ENCODE measurements at places on chromosomes 2 and 18. TPM values are rescaled to one million over a fixed set of nuclear protein-coding genes. Genes with fewer than 3 reads are reported as not detected.

GRCh38 chr2:54081574-54081973 is 33.8 kb upstream of the ACYP2 start:
- H3K4me1 ChIP-seq = no peaks in the 10 kb centered on the region
- H3K27ac ChIP-seq = no peak overlapping the region
- H3K4me3 ChIP-seq = no peak overlapping the region

DNA sequence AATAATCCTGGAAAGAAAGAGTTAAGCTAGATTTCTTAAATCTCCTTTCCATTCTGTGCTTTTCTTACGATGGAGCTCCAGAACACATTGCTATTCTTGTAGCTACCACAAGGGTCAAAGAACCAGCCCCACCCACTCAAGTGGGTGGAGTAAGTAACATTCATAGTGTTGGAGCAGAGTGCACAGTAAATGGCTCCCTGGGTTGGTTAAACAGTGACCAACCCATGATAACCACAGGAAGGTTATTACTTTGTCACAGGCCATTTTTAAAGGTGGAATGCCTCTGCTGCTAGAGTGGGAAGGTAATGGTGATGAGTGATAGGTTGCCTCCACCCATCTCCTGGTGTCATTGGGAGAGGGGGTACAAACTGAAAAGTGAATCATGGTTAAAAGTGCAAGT is 13.9 kb downstream of the ARPC2 start:
- H3K27ac ChIP-seq = no peak overlapping the region
- DNase-seq = peak; percentile 47
- no peaks in the 10 kb centered on the region for H3K27me3 ChIP-seq
- no peak overlapping the region for H3K4me3 ChIP-seq
- H3K36me3 ChIP-seq = peaks cover 15% of the 10 kb centered on the region

DNA sequence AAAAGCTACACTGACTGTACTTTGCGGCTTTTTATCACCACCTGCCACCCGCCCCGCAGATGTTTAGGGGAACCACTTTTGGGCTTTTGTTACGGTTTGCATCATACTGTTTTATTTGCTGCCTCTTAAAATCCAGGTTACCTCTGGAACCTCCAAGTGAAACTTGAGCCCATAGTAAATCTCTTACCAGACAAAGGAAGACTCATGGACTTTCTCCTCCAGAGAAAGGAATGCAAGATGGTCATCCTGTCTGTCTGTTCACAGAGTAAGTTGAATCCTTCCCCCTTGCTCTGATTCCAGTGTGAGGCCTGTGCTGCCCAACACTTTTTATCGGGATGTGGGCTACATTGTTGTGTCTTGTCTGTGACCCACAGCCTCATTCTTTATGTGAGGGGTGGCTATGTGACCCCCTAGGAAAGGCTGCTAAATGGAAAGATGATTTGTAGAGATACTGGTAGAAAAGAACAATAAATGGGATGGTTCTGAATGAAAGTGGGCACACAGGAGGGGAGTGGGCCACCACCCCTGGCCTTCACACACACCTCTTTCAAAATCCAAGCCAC is 23.3 kb downstream of the RMC1 start:
- no peaks in the 10 kb centered on the region for H3K27me3 ChIP-seq
- no peak overlapping the region for H3K4me3 ChIP-seq
- DNase-seq = no peak

DNA sequence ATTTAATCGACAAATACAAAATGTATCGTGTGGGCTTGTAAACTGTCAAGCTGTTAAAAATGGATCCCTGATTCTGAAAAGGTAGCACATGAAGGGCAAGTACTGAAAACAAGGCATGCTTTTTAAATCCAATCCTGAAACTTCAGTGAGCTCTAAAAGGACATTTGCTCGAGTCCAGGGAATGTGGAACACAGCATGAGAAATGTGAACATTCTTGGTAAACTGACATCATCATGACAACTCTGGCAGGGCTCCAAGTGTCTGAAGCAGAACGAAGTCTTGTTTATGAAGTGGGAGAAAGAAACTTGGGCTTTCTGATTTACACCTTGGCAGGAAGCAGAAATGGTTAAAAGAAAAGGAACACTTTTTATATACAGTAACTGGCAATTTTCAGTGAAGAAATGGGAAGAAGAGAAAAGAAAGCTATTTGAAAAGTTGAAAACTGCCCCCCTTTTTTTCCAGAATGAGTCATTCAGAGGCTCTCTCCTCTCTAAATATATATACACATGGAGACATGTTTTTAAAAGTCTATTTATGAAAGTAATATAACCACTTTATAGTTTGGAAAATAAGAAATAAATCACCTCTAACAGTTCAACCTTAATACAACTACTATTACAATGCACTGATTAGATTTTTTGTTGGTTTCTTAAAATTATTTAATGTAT is 120.8 kb downstream of the GAREM1 start:
- no peaks in the 10 kb centered on the region for H3K36me3 ChIP-seq
- H3K27me3 ChIP-seq = no peaks in the 10 kb centered on the region
- peak overlapping the region; percentile 71 for H3K27ac ChIP-seq
- no peak overlapping the region for H3K4me3 ChIP-seq
- no peaks in the 10 kb centered on the region for H3K4me1 ChIP-seq

DNA sequence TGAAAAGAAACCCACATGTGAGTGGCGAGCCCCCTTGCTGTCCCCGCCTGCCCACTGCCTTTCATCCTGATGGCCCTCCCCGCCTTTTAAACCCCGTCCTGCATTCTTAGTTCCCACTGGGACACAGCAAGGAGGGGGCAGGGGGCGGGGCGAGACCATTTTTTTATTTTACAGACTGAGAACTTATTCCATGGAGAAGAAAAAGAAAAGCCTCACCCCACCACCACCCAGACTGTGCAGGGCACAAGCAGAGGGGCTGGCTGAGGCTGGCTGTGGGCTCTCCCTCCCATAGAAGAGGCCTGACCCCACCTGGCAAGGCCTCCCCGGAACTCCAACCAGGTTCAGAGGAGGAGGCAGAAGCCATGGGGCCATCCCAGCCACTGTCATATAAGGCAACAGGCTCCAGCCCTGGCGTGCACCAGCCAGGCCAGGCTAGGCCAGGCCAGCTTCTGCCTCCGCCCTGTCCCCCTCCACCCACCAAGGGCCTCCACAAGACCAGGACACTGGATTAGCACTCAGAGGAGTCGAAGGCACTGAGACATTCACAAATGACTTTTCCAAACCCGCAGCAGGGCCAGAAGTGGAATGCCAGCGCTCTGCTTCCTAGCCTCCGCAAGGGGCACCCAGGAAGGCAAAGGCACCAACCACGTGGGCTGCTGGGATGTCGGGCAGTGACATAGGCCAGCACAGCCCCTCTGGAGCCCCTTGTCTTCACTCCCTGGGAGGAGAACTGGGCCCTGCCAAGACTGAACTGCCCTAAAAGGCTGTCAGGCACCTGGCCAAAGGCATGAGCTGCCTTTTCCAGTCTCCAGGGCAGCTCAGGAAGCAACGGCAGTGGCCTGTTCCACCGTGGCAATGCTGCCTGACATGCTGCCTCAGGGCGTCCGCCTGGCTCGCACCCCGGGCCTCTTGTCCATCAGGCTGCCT is 37.5 kb upstream of the SEMA4C start:
- no peak overlapping the region for H3K4me3 ChIP-seq
- peaks cover 12% of the 10 kb centered on the region for H3K4me1 ChIP-seq
- DNase-seq = peak; percentile 71

GRCh38 chr2:227748079-227748478 is 2.4 kb downstream of the SCYGR8 start:
- H3K36me3 ChIP-seq = no peaks in the 10 kb centered on the region
- DNase-seq = no peak
- no peak overlapping the region for H3K4me3 ChIP-seq
- no peaks in the 10 kb centered on the region for H3K4me1 ChIP-seq

GRCh38 chr2:177264209-177264692 is 276 bp downstream of the NFE2L2 start:
- H3K27me3 ChIP-seq = no peaks in the 10 kb centered on the region
- peak overlapping the region; percentile 97 for H3K27ac ChIP-seq
- H3K4me1 ChIP-seq = peaks cover 4% of the 10 kb centered on the region
- peak overlapping the region; percentile 89 for H3K4me3 ChIP-seq

GRCh38 chr2:66305718-66306117 is 129.2 kb upstream of the MEIS1 start:
- DNase-seq = peak; percentile 89
- no peaks in the 10 kb centered on the region for H3K36me3 ChIP-seq
- H3K27me3 ChIP-seq = no peaks in the 10 kb centered on the region
- no peak overlapping the region for H3K4me3 ChIP-seq
- H3K4me1 ChIP-seq = no peaks in the 10 kb centered on the region

DNA sequence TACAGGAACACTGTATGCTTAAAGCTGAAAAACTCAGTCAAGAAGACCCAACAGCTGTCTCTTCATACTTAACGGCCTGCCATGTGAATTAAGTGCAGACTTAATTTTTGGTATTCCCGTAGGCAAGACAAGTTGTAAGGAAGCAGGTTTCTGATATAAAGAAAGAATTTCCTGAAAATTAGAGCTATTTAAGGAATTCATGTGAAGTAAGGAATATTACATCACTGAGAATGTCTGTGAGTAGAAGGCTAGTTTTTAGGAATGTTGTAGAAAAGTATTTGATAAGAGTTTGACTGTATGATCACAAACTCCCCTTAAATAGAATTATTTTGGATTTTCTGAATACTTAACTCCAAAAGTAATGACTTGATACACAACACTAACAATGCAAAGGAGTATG is 51.0 kb downstream of the WDR33 start:
- no peaks in the 10 kb centered on the region for H3K4me1 ChIP-seq
- no peaks in the 10 kb centered on the region for H3K27me3 ChIP-seq
- no peaks in the 10 kb centered on the region for H3K36me3 ChIP-seq
- no peak overlapping the region for H3K4me3 ChIP-seq
- DNase-seq = peak; percentile 45
- H3K27ac ChIP-seq = no peak overlapping the region

DNA sequence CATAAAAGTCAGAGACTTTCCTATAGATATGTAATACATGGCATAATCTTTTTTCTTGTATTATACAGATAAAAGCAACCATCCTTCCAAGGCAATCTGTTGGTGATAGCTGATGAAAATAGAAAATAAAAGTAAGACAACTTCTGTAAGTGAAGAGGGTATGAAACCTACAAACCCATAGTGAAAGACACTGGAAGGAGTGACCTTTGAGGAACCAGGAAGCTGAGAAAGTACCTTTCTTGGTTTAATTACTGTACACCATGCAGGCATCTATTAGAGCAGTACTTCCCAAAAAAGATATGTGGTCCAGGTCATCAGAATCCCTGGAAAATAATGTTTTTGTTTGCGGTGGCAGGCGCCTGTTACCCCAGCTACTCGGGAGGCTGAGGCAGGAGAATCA is 906.6 kb upstream of the KLHL29 start:
- no peaks in the 10 kb centered on the region for H3K27me3 ChIP-seq
- H3K4me3 ChIP-seq = no peak overlapping the region
- H3K4me1 ChIP-seq = no peaks in the 10 kb centered on the region
- DNase-seq = no peak
- H3K27ac ChIP-seq = no peak overlapping the region

- DNase-seq = no peak
- no peaks in the 10 kb centered on the region for H3K4me1 ChIP-seq
- no peak overlapping the region for H3K4me3 ChIP-seq
- no peaks in the 10 kb centered on the region for H3K27me3 ChIP-seq
- no peak overlapping the region for H3K27ac ChIP-seq
These were observed 210.1 kb upstream of the STON1 start for GRCh38 chr2:48319863-48320262.

DNA sequence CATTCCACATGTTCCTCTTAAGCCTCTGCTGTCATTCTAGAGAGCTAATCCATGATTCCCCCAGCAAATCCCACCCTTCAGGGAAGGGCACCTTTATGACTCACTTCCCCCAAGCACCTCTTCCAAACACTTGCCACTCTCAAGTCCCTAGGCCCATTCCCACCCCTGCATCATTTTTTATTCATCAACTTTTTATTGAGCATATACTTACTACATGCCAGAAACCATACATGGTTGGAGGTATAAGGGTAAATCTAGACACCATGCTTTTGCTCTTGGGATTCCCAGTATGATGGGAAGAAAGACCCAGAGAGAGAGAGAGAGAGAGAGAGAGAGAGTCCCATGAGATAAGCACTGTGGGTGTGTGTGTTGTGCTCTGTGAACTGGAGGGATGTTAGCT is 87.9 kb downstream of the MAPK4 start:
- no peak overlapping the region for H3K27ac ChIP-seq
- H3K4me1 ChIP-seq = no peaks in the 10 kb centered on the region
- no peak overlapping the region for H3K4me3 ChIP-seq
- no peaks in the 10 kb centered on the region for H3K36me3 ChIP-seq
- DNase-seq = no peak

- no peaks in the 10 kb centered on the region for H3K36me3 ChIP-seq
- DNase-seq = no peak
- peaks cover 29% of the 10 kb centered on the region for H3K27me3 ChIP-seq
- H3K27ac ChIP-seq = no peak overlapping the region
These were observed 1.6 kb upstream of the RTP5 start for GRCh38 chr2:241867776-241868420.

DNA sequence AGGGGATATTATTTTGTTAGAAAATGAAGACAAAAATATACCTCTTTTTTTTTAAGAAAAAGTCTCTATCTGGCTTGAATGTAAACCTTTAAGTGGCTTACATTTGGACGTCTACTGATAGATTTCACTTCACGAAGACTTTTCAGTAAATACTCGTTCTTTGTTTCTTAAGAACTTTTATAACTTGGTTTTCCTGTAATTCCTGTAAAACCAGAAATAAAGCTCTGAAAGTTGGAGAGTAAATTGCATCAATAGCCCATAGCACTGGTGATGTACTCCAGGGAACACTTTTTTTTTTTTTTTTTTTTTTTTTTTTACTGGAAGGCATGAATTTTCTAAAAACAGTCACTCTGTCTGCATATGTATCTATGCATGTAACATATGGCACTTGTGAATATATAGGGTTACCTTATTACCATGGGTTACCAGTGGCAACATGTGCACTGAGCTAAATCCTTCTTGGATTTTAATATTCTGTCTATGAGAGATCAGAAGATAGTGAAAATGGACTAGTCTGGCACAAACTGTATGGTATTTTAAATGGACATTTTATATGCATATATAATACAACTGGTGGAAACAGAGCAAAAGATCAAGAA is 309.2 kb upstream of the TCF4 start:
- peaks cover 2% of the 10 kb centered on the region for H3K4me1 ChIP-seq
- H3K36me3 ChIP-seq = no peaks in the 10 kb centered on the region
- no peaks in the 10 kb centered on the region for H3K27me3 ChIP-seq
- DNase-seq = no peak
- H3K4me3 ChIP-seq = no peak overlapping the region
- no peak overlapping the region for H3K27ac ChIP-seq

ATOH8 gene
- total RNA-seq = 19.0 TPM

COLEC11 gene
- 0.83 TPM for total RNA-seq

REEP1 gene
- total RNA-seq = not detected

ERCC3 gene
- 37.7 TPM for total RNA-seq

PIEZO2 gene
- total RNA-seq = 6.6 TPM

REG3G gene
- not detected for total RNA-seq

LYPD6 gene
- total RNA-seq = under 0.01 TPM

Data from fibroblast of lung (primary cell).